ENCODE measurements at places on chromosomes 4 and X. TPM values are rescaled to one million over a fixed set of nuclear protein-coding genes. Genes with fewer than 3 reads are reported as not detected.

DNA sequence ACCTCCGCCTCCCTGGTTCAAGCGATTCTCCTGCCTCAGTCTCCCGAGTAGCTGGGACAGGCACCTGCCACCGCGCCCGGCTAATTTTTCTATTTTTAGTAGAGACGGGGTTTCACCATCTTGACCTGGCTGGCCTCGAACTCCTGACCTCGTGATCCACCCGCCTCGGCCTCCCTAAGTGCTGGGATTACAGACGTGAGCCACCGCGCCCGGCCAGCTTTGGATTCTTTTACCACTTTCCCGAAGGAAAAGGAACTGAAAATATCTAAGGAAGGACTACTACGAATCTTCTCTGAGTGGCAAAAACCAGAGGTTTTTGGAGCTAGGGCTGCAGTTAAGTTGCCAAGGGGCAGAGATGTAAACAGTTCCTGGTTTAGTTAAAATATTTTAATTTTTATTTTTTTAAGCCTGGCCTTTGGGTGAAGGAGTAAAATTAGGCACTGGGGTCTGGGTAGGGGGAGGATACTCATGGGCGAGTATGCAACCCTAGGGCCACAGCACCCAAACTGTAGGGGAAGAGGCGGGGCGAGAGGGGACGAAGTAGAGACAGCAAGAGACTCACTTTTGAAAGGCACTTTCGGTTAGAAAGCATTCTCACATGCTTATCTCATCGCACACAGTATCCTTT lies 525 bp upstream of the CISD2 start:
- DNase-seq: no peak

WNK3 gene
- polyA plus RNA-seq: 4.9 TPM

DNA sequence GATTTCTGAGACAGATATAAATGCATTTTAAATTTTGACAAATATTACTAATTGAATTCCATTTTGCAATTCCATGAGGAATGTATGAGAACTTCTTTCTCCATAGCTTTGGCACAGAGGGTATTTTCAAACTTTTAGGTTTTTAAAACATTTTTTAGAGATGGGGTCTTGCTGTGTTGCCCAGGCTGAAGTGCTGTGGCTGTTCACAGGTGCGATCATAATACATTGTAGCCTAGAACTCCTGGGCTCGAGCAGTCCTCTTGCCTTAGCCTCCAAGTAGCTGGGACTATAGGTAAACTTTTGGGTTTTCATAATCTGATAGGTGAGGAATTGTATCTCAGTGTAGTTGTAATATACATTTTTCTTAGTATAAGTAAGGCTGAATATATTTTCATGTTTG lies 53.4 kb downstream of the ANXA3 start:
- DNase-seq: no peak

DNA sequence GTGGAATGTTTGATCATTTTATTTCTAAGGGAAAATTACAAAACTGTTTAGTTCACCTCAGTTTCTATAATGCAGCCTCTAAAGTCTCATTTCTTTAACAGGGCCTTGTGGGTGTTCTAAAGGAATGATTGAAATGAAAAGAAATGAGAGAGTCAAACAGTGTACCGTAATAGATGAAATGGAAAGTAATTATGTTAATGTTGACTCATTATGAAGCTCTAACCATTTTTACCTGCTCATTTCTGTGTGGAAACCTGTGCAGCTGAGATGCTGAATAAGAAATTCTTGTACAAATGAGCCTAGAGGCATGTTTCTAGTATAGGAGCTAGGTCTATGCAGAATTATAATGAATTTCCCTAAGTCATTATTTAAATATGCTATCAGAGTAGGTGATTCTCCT lies 45.2 kb upstream of the RPA4 start:
- no peak for DNase-seq

YTHDC1 gene
- 196 TPM for polyA plus RNA-seq

- no peak for DNase-seq
Measured at GRCh38 chr4:42655269-42655637, 1.7 kb downstream of the ATP8A1 start.

All from renal cortex interstitium (tissue), 15 donors.